ENCODE measurements at places on chromosomes 3 and 15.

GRCh38 chr3:105944276-105944675 is 75.5 kb upstream of the CBLB start:
- DNase-seq, result no peak

GRCh38 chr3:170490828-170491560 is 72.3 kb downstream of the CLDN11 start:
- DNase-seq, result no peak

DNA sequence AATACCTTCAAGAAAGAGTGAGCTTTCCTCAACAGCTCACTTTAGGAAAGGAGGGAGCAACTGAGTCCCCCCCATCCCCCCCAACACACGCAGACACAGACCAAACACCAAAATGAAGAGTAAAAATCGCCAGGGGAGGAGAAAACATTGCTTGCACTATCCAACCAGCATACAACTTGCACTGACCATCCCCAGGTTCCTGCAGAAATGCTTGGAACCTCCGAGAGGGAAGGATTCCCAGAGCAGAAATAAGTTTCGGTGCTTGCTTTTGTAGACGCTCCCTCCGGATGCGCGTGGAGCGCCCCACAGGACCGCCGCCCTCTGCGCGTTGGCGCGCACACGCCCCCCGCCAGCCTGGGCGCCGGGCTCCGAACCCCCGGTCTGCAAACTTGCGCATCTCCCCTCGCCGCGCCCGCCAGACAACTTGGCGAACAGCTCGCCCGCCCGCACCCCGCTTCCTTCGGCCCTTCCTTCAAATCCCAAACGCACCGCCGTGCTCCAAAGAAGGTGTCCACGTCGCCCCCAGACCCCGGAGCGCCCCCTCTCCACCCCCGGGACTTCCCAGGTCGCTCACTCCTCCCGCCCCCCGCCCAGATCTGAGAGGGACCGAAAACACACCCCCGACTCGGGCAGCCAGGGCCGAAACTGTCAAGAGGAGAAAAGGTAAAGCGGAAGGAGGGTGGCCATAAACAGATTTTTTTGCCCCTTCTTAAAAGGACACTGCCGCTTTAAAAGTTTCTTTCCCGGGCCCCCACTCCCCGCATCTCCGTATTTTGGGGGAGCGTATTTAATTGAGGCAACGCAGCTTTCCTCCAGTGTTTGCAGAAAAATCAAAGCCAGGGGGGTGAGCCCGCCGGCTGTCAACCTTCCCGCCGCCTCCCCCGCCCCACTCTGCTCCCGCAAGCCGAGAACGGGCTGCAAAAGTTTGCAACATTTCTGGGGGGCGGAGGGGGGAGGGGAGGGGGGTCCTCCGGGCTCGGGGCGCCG is 859 bp downstream of the RORA start:
- no peak for DNase-seq

DNA sequence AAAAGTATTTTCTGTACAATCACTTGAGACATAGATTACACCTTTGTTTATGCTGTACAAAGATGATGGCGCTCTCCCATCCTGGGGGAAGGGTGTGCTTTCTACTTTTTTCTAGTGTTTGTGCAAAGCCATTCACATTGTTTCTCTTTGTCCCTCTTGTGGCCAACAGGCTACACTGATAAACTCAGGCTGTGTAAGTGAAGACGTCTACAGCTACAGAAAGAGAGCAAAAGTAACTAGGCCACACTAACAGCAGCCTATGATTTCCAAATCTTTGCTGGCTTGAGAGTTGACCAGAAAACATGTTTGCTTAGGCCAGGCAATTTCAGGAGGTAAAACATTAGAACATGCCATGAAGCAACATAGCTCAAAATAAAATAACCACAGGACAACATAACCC is 75.1 kb downstream of the FOXB1 start:
- DNase-seq, result no peak

- DNase-seq, result no peak
Observed at GRCh38 chr3:14358426-14359211, 43.8 kb upstream of the SLC6A6 start.

GRCh38 chr15:78541744-78542034 is 1.4 kb downstream of the PSMA4 start:
- DNase-seq, result no peak

DNA sequence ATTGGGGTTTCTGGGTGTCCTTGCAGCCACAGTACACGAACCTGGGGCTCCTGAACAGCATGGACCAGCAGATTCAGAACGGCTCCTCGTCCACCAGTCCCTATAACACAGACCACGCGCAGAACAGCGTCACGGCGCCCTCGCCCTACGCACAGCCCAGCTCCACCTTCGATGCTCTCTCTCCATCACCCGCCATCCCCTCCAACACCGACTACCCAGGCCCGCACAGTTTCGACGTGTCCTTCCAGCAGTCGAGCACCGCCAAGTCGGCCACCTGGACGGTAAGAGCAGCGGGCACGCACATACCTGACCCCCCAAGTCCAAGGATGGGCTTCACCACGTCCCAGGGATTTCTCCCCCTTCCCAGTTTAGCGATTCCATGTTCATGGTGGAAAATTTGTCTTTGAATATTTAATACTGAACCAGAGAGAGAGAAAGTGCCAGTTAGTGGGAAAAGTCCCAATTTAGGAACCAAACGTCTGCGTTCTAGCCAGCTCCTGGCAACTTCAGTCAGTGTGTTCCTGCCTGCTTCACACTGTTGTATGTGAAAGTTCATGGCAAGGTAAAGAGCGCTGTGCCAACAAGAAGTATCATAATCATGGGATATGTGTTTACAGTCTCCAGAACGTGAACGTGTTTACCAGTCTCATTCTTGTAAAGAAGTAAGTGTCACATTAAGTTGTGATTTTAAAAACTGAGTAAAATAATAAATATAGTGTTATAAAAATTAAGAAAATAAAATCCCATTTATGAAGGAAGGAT is 177.2 kb downstream of the TP63 start:
- no peak for DNase-seq

DNA sequence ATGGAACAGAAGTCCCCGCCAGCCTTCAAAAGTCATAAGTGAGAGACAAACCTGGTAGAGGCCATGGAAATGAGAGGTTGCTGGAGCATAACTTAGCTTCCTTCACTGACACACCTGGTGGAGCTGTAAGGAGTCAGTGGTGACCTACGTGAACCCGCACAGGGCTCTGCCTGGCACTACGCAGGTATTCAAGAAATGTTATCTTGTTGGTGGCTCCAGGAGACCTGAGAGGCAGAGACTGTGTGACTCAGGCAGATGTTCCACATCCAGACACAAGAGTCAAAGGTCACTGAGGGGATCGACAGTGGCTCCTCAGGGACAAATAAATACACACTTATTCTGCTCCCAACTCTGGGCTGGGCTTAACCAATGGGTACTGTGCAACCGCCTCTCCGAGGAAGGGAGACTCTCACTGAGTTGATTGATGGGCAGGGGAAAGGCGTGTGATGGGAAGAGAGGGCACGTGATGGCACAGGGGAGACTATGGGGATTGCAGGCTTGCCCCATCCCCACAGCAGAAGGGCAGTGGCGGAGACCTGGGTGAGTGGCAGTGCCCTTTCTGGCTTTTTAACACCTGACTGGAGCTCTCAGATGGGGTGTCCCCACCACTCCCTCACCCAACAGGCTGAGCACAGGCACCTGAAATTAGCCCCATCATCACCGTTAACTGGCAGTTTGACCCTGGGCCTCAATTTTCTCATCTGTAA is 111.7 kb upstream of the SMAD3 start:
- DNase-seq, result no peak

DNA sequence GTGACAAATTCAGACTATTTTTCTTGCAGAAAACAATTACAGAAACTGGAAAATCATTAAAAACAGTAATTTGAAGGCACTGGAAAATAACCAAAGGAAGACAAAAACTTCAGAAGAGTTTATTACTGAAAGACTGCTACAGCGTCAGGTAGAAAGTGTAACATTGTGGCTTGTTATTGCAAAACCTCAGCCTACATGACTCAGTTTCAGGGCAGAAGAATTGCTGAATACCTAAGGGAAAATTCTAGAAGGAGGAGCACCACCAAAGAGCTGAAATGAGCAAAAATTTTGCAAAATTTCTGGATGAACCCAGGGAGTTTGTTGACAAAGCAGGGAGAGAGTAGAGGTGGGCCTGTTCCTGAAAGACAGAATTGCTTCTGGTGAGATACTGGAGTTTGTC is 219.6 kb downstream of the C3orf38 start:
- DNase-seq, result no peak

GRCh38 chr3:152581951-152582350 is 253.0 kb upstream of the P2RY1 start:
- DNase-seq, result no peak
